ENCODE measurements at places on chromosomes 11 and 22.

DNA sequence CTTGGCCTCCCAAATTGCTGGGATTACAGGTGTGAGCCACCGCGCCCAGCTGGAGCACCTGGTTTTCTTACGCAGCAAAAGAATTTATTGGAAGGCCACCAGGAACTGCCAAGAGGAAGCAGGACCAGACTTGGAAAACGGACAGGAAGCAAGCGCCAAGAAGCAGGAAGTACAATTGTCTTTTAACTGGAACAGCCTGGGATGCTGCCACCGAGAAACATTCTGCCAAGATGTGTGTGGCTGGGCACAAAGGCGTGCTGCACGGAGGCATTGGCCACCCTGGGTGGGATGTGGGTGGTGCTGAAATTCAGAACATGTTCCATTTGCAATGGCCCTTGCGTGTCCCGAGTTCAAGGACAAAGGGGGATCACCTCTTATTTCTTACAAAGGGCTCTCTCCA is 15.4 kb downstream of the SLC3A2 start:
- DNase-seq = no peak

GRCh38 chr11:84437071-84437980 is 1151.2 kb upstream of the CCDC90B start:
- no peak for DNase-seq

- DNase-seq = no peak
Observed at GRCh38 chr11:114317787-114318137, 21.6 kb downstream of the NNMT start.

DNA sequence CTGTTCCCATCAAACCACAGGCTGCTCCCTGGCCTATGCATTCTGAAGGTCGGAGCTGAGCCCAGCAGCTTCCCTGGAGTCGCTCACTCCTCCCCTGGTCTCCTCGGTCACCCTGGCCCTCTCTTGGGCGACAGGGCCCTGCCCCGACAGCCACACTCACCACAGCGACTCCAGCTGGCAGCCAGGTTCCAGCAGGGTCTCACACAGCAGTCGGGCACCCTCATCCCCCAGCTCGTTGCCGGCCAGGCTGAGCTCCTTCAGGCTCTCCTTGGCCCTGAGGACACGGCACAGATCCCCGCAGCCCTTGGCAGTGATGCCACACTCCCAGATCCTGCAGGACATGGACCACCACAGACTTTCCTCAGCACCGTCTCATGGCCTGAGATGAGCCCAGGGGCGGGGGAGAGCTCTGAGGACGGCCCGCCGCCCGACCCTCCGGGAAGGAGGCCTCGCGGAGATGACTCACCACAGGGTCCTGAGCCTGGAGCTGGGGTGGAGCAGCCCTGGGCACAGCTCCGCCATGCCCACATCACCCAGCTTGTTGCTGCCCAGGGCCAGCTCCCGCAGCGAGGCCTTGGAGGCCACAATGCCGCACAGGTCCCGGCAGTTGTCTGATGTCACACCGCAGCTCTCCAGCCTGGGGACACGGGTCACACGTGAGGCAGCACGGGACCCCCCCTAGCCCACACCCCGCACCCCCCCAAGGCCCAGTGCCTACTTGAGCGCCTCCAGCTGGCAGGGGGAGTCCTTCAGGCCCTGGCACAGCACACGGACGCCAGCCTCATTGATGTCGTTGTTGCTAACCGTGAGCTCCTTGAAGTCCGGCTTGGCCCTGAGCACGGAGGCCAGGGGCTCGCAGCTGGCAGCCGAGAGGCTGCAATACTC is 8.5 kb downstream of the RNH1 start:
- no peak for DNase-seq

- no peak for DNase-seq
Observed at GRCh38 chr11:2229713-2230297, 40.6 kb downstream of the ASCL2 start.

- DNase-seq = no peak
Observed at GRCh38 chr11:129817534-129818051, 1.9 kb downstream of the TMEM45B start.
